ENCODE measurements at places on chromosomes 5 and 9. TPM values are rescaled to one million over a fixed set of nuclear protein-coding genes. Genes with fewer than 3 reads are reported as not detected.

- H3K27ac ChIP-seq = no peak overlapping the region
- DNase-seq = no peak
- no peaks in the 10 kb centered on the region for H3K36me3 ChIP-seq
- H3K27me3 ChIP-seq = no peaks in the 10 kb centered on the region
- H3K4me3 ChIP-seq = no peak overlapping the region
- no peaks in the 10 kb centered on the region for H3K4me1 ChIP-seq
Observed at GRCh38 chr9:93264338-93265125, 80.6 kb downstream of the WNK2 start.

DNA sequence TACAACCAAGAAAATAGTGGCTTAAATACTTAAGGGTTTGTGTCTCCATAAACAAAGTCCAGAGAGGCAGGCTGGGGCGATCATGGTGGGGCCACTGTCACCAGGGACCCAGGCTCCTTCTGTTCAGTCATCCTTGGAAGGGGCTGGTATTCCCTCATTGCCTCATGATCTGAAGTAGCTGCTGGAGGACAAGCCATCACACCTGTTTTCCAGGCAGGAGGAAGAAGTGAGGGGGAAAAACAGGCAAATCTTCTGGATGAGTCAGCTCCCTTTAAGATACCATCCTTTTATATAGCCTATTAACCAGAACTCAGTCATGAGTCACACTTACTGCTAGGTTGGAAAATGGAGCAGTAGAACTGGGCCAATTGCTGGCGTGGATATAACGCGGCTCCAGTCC is 92.3 kb downstream of the DAP start:
- H3K27ac ChIP-seq = no peak overlapping the region
- no peaks in the 10 kb centered on the region for H3K27me3 ChIP-seq
- H3K36me3 ChIP-seq = no peaks in the 10 kb centered on the region
- H3K4me1 ChIP-seq = peaks cover 9% of the 10 kb centered on the region

- H3K27ac ChIP-seq = no peak overlapping the region
- no peaks in the 10 kb centered on the region for H3K36me3 ChIP-seq
- H3K27me3 ChIP-seq = no peaks in the 10 kb centered on the region
- H3K4me1 ChIP-seq = no peaks in the 10 kb centered on the region
Observed at GRCh38 chr5:43637416-43637815, 34.4 kb downstream of the NNT start.

GRCh38 chr5:138905541-138905940 is 30.4 kb upstream of the LRRTM2 start:
- no peaks in the 10 kb centered on the region for H3K27me3 ChIP-seq
- H3K27ac ChIP-seq = no peak overlapping the region
- no peak for DNase-seq
- H3K4me3 ChIP-seq = no peak overlapping the region
- H3K36me3 ChIP-seq = peaks cover 11% of the 10 kb centered on the region

DNA sequence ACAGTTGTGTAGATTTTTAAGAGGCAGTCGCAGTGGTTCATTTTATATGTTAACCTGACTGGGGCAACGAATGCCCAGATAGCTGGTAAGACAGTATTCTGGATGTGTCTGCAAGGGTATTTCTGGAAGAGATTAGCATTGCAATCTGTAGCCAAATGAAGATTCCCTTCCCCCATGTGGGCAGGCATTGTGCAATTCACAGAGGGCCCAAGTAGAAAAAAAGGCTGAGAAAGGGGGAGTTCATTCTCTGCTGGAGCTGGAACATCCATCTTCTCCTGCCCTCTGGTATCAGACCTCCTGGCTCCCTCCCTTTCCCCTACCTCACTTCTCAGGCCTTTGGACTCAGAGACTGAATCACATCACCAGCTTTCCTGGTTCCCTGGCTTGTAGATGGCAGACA is 70.6 kb downstream of the TENT4A start:
- no peak overlapping the region for H3K27ac ChIP-seq
- no peaks in the 10 kb centered on the region for H3K36me3 ChIP-seq
- no peaks in the 10 kb centered on the region for H3K27me3 ChIP-seq
- no peak for DNase-seq
- no peak overlapping the region for H3K4me3 ChIP-seq

- H3K4me1 ChIP-seq = no peaks in the 10 kb centered on the region
- H3K27me3 ChIP-seq = no peaks in the 10 kb centered on the region
Observed at GRCh38 chr5:16679863-16680262, 63.1 kb upstream of the RETREG1 start.

DNA sequence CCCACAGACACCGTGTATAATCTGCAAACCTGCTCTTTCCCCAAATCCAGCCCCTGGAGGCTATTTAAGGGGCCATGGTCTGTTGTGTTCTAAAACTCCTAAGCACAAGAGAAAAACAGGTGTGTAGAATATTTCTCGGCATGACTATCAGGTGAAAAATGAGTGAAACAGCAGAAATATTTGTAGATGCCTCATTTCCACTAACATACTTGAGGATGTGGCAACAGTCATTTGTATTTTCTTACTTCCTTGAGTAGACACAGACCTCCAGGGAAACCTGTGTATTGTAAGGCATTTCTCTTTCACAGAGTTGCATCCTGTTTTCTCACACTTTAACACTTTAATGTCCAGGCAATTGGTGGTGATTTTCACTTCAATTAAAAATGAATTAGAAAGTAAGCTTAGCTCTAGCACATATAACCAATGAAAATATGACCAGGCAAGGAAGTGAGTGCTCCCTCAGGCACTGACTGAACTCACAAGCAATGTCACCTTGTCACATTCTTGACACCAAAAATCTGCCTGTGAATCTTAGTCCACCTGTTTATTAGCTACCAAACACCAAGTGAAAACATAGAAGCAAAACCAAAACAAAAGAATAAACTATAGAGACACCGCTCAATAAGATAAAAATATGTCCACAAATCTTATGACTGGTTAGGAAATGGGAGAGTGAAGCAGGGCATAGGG is 64.4 kb downstream of the DIRAS2 start:
- DNase-seq = no peak
- H3K27ac ChIP-seq = no peak overlapping the region
- no peaks in the 10 kb centered on the region for H3K36me3 ChIP-seq
- no peak overlapping the region for H3K4me3 ChIP-seq
- H3K27me3 ChIP-seq = no peaks in the 10 kb centered on the region
- H3K4me1 ChIP-seq = no peaks in the 10 kb centered on the region

The BTNL9 gene
- total RNA-seq = 8.0 TPM

The AJM1 gene
- 1.7 TPM for total RNA-seq

DNA sequence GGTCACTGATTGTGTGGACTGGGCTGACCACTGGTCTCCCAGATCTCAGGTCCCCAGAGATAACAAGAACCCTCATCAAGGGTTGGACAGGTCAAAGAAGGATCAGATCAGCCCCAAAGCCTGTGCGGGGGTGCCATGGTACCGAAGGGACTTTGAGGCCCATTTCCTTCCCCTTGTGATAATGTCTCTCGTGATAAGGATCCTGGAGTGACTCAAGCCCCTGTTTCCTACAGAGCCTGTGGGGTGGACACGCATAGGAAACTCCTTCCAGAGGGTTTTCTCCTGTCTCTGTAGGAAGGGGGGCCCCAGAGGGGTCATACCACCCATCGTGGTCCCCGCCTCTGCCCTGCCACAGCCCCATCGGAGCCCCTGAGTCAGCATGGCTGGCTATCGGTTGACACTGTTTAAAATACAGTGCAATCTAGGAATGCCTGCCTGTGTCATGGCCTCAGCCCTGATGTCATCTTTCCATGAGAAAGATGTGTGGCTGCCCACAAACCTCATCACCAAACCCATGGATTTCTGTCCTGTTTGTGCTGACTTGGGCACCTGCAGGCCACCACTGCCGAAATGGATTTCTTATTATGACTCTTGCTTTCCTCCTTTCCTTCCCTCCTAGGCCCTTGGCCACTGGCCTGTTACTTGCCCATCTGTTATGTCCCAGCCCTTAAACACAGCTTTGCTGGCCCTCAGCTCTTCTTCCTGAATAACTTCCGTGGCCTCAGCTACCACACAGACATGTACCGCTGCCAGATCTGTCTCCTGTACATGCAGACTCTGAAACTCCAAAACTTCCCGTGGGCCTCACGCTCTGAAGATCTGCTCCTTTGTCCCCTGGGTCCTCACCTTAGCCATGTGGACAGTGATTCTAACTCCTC is 2.9 kb upstream of the CSF2 start:
- H3K36me3 ChIP-seq = no peaks in the 10 kb centered on the region
- no peak overlapping the region for H3K4me3 ChIP-seq
- no peak for DNase-seq
- no peak overlapping the region for H3K27ac ChIP-seq

DNA sequence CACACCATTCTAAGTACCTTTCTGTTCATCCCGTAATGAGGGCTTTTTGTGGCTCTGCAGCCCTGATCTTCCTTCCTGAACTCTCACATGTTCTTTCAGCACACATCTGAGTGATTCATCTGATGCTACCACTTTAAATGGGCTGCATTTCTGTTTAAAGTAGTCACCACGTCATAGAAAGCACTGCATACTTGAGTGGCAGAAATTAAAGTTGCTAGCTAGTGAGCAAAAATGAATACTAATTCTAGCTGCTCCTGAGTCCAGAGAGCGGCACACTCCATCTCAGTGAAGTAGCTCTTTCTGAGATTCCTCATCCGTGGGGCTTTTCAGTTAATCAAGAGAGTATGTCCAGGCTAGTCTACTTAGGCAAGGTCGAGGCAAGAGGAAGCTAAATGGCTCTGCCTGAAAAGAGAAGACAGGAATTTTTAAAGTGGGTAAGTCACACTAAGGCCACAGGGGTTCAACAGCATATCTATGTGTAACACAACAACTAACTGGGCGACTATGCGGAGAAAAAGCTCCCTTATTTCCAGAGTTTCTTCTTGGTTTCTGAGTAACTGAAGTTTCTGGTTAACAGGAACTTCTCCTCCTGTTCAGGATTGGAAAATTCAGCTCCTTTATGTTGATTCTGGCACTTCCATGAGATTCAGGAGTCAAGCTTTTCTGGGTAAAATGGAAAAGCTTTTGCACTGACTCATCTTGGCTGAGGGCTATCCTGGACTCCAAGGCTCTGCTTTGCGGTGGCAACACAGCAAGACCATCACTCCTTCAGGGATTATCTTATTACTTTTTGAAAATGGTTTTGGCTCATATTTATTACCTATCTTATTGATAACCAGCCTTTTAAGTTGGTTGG is 109.5 kb downstream of the TAF11L14 start:
- no peaks in the 10 kb centered on the region for H3K27me3 ChIP-seq
- no peak for DNase-seq
- H3K4me1 ChIP-seq = no peaks in the 10 kb centered on the region

- no peak overlapping the region for H3K4me3 ChIP-seq
- no peaks in the 10 kb centered on the region for H3K27me3 ChIP-seq
- no peak overlapping the region for H3K27ac ChIP-seq
Observed at GRCh38 chr9:78366827-78367226, 69.9 kb downstream of the PSAT1 start.

DNA sequence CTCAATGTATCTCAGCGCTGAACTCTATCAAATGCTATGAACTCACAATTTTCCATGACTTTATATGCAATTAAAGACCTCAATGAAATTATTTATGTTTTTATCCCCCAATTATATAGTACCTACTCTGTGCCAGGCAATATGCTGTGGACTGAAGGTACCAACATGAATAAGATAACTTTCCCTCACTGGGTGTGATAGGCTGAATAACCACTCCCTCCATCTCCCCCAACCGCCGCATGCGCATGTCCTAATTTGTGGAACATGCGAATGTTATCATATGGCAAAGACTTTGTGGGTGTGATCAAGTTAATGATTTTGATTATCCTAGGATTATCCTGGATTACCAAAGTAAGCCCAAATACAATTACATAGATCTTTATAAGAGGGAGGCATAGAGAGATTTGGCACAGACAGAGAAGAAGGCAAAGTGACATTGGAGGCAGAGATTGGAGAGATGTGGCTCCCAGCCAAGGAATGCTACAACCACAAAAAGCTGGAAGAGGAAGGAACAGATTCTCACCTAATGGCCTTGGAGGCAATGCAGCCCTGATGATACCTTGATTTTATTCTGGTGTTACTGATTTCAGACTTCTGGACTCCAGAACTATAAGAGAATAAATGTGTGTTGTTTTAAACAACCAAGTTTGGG is 149.1 kb upstream of the VCAN start:
- no peak overlapping the region for H3K4me3 ChIP-seq
- no peak for DNase-seq

GRCh38 chr5:158265931-158266700 is 407.2 kb upstream of the CLINT1 start:
- H3K4me3 ChIP-seq = no peak overlapping the region
- H3K27me3 ChIP-seq = no peaks in the 10 kb centered on the region
- no peaks in the 10 kb centered on the region for H3K36me3 ChIP-seq
- H3K27ac ChIP-seq = no peak overlapping the region
- no peaks in the 10 kb centered on the region for H3K4me1 ChIP-seq

DNA sequence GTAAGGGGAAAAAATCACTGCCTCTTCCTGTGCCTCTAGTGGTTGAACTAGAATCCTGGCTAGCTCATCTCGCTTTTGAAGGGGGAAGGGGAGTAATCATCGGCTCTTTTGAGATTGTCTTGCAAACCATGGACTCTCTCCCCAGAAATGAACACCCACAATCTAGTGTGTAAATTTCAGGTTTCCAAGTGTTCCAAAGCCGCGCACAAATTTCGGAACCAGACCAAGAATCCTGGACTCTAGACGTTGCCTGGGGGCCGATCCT is 4.9 kb upstream of the FOXE1 start:
- no peaks in the 10 kb centered on the region for H3K36me3 ChIP-seq
- peaks cover 44% of the 10 kb centered on the region for H3K27me3 ChIP-seq
- H3K27ac ChIP-seq = no peak overlapping the region
- H3K4me1 ChIP-seq = no peaks in the 10 kb centered on the region

- no peaks in the 10 kb centered on the region for H3K36me3 ChIP-seq
- no peaks in the 10 kb centered on the region for H3K27me3 ChIP-seq
- H3K4me1 ChIP-seq = no peaks in the 10 kb centered on the region
- H3K27ac ChIP-seq = no peak overlapping the region
Observed at GRCh38 chr5:16178745-16179372, 732 bp downstream of the MARCHF11 start.

The TSLP gene
- total RNA-seq = 0.74 TPM

DNA sequence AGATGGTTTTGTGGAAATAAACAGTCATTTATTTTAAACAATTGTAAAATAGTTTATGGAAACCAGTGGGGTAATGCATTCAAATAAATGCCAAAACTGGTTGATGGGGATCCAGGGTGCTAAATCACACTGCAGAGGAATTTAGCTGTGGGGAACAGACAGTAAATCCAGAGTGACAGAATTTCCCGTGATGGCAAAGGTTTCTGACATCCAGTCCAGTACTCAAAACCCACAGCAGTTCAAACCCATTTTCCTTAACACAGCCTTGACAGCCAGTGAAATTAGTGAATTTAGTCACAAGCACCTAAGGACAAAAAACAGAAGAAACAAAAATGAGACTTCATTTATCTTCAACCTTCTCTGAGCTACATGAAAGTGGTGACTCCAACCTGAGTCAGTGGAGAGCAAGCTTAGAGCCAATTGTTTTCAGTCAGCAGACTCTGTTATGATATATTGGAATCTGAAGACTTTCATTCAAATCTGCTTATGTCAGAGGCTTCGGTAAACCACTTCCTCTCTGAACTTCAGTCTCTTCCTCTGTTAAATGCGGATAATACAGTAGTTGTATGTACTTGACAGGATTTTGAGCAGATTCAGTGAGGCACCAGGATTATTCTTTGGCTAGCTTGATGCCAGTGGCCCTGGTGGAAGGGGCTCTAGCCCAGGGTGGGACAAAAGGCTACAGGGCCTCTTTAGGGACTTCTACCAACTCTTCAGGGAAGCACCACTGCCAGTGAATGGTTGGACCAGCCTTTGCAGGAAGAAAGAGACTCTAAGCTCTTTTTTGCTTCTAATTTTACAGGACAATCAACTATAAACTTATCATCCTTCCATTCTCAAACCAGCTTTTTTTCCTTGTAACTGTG is 185.3 kb downstream of the MAPKAP1 start:
- H3K27ac ChIP-seq = no peak overlapping the region
- H3K4me3 ChIP-seq = no peak overlapping the region
- peaks cover 5% of the 10 kb centered on the region for H3K4me1 ChIP-seq
- H3K36me3 ChIP-seq = no peaks in the 10 kb centered on the region
- H3K27me3 ChIP-seq = no peaks in the 10 kb centered on the region
- no peak for DNase-seq

Data from right lobe of liver (tissue), 6 donors.